ENCODE measurements at places on chromosomes 6 and 20.

- DNase-seq, result no peak
Observed at GRCh38 chr6:159479146-159479545, 213.9 kb downstream of the SOD2 start.

GRCh38 chr6:43916924-43917877 lies 147.2 kb downstream of the VEGFA start:
- no peak for DNase-seq

- DNase-seq, result no peak
Observed at GRCh38 chr6:66849843-66850242, 1142.8 kb upstream of the EYS start.

DNA sequence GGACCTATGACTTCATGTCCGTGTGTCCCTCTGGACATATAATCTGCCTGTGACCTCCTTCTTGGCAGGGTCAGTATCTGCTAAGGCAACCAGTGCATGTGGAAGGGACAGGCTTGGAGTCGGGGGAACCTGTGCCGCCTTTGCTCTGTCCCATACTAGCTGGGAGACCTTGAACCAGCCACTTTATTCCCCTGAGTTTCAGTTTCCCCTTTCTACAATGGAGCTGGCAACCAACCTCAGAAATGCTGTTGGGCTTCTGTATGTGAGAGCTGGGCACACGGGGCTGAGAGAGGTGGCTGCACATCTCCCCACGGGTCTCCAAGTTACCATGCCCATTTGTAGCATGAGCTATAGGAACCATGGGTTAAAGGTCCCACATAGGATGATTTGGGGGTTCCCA lies 53.8 kb downstream of the CD40 start:
- DNase-seq, result no peak

DNA sequence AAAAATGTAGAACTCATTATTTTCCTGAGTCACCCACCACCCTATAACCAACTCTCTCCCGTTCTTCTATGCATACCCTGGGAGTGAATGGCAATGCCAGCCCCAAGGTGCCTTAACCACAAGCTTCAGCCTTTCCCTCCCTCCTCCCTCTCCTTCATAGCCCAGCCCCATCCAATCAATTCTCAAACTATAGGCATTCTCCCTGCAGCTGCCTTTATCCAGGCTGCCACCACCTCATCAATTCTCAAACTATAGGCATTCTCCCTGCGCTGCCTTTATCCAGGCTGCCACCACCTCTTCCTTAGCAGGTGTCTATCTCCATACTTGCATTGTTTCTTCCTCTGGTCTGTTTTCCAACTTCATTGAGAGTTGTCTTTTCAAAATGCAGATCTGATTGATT lies 77.1 kb downstream of the PLEKHG1 start:
- no peak for DNase-seq

- DNase-seq, result no peak
Observed at GRCh38 chr6:124164343-124164742, 360.7 kb downstream of the NKAIN2 start.

- peak; percentile 87 for DNase-seq
Observed at GRCh38 chr20:47317127-47317895, 39.2 kb downstream of the ZMYND8 start.

DNA sequence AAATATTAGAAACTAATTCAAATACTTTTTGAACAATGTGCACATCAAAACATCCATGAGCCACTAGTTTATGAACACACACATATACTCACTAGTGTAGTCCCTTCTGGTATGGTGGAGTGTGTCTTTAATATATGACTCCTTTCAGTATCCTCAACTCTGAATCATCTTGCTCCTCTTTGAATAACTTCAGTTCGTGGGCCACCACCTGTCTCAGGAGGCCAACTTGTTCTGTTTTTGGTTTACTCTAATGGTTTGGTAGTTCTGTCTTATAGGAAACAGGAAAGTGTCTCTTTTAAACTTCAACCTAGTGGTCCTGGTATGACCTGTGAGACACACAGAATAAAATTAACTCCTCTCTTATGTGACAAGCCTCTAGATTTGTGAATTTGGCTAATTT lies 55.6 kb downstream of the ZNF292 start:
- no peak for DNase-seq

GRCh38 chr6:14077193-14077867 lies 40.2 kb upstream of the CD83 start:
- DNase-seq, result no peak

- DNase-seq, result no peak
Observed at GRCh38 chr6:158529629-158530028, 30.3 kb upstream of the TMEM181 start.

DNA sequence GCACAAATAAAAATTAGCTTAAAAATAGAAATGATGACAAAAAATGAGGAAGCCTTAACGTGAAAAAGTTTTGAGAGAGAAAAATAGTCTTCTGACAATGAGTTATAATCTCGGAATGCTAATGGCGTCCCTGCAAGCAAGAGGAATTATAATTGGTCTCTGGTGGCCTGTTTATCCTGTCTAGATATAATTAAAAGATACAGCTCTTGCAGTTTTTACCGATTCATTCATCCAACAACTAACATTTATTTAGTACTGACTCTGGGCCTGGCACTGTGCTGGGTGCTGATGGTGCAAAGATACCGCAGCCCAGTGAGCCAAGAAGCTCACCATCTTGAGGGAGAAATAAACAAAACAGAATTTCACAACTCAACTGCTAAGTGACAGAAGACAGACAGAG lies 31.6 kb upstream of the ANKRD60 start:
- no peak for DNase-seq

- DNase-seq, result no peak
Observed at GRCh38 chr6:131510591-131510990, 62.4 kb upstream of the ARG1 start.

GRCh38 chr20:19806806-19807190 lies 48.7 kb downstream of the RIN2 start:
- no peak for DNase-seq

- DNase-seq, result no peak
Observed at GRCh38 chr20:10110151-10110550, 75.4 kb downstream of the ANKEF1 start.

DNA sequence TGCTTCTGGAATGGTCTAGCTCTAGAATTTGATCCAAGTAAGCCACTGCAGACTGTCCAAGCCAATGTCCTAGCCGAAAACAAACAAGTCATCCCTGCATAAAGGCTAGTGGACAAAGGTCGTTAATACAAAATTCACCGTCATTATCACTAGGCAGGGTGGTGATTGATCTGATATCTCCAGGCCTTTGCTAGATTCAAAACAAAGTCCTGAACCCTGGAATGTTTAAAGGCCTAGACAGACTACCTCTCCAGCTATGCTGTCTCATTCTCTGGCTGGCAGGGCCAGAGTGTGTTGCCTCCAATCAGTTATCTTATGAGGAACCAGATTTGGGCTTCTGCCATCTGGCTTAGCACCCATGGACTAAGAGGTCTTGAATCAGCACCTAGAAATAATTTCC lies 38.3 kb downstream of the MAP7 start:
- no peak for DNase-seq

GRCh38 chr6:152207915-152208714 lies 400.6 kb downstream of the ESR1 start:
- DNase-seq, result no peak

DNA sequence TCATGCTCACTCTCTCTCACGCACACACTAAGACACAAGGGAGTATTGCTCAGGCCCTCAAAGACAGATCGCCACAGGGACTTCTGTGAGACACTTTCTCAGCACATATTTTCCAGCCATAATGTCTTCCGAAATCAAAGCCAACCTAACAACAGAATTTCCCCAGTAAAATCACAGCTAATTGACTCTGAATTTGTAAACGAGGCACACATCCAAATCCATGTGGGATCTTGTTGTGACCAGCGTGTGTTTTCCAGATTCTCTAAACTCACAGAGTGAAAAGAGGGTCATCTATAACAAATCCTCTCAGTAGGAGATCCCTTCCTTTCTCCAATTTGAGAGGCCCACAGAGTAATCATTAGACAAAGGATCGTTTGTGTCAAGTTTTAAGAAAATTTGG lies 280.4 kb downstream of the PACRG start:
- DNase-seq, result no peak

GRCh38 chr6:169009628-169010027 lies 244.0 kb downstream of the THBS2 start:
- no peak for DNase-seq

GRCh38 chr6:35319346-35320030 lies 21.9 kb downstream of the DEF6 start:
- no peak for DNase-seq

DNA sequence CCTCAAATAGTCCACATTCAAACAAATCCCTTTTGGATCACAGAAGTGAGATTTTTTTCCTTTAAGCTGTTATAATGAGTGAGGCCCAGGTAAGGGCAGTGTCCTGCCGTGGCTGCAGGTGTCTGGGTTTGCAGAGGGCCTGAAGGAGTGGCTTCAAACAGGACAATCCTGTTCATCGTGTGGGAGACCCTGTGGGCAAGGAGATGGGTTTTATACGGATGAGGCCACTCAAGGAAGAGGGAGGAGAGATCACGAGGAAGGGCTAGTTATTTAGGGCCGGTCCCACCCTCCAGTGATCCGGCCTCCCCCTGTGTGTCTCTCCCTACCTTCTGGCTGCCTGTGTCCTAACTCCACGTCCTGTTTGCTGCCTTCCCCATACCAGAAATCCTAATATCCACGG lies 33.8 kb downstream of the PPP1R14C start:
- no peak for DNase-seq

DNA sequence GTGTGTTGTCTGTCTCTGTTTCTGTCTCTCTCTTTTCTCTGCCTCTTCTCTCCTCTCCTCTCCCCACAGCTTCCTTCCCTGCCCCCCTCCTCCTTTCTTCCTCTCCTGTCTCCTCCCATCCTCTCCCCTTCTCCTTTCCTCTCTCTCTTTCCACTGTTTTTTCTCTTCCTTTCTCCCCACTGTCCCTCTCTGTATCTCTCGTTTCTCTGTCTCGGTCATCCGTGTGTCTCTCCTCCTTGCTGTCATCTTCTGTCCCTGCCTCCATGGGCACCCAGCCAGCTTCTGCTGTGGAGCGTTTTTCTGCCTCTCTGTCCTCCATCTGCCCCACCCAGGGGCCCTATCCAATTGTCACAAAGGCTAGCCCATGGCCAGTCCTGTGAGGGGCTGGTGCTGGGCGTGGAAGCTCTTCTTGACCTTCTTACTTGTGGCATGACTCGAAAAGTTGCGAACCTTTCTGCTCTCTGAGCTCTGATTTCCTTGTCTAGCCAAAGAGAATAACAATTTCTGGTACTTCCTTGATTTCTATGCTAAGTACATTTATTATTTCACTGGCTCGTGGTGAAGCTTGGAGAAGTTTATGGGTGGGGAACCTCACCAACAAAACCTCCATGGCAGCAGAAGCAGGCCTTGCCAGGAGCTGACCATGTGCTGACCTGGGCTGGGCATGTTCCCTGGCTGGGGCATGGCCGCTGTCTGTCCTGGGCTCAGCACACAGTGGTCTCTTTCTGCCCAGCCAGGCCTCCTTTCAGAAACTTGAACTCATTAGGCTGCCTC lies 69.3 kb downstream of the CEBPB start:
- DNase-seq, result no peak

- peak; percentile 88 for DNase-seq
Observed at GRCh38 chr20:5065879-5066383, 53.8 kb downstream of the PCNA start.

- no peak for DNase-seq
Observed at GRCh38 chr20:47678536-47678935, 106.7 kb downstream of the SULF2 start.

GRCh38 chr6:148704400-148705246 lies 42.2 kb upstream of the UST start:
- DNase-seq, result no peak

DNA sequence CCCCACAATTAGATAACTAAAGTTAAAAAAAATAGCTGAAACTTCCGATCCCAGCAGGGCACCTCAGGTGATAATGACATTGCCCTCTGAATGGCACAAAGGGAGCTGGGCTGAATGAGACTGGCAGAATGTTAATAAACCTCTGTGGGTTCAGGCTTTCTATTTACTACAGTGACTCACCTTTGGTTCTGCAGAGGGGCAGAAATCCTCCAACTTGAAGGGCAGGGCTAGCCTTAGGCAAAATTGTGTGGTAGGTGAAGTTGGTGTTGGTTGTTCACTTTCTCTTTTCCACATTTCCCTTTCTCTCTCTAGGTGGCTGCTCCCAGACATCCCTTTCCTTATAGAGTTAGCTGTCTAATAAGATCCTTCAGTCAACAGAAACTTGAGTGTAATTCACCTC lies 625.2 kb downstream of the EPM2A start:
- no peak for DNase-seq

DNA sequence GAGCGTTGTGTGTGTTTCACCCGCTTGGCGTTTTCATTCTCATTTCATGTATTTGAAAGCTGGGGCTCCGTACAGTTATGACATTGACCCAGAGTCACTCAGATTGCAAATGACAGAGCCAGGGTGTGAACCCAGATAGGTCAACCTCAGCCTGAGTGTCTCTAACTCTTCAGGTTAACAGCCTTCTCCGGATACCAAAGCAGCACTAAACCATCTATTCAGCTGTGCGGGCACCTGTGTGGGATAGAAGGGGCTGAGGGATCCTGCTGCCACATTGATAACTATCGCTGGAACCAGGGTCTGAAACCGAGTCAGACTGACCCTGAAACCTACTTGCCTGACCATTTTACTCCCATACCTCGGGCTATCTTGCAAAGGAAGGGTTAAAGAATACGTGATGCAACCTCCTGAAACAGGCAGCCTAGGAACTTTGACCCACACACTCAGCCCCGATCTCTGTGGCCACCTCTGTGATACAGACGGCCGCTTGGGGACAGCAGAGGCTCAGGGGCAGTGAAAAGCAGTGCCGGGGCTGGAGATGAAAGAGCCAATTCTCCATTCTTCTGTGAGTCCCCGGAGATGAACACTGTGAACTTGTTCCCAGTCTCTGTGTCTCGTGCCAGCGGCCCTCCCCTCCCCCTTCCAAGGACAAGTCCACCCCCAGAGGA lies 233.5 kb upstream of the QKI start:
- DNase-seq, result peak; percentile 41

DNA sequence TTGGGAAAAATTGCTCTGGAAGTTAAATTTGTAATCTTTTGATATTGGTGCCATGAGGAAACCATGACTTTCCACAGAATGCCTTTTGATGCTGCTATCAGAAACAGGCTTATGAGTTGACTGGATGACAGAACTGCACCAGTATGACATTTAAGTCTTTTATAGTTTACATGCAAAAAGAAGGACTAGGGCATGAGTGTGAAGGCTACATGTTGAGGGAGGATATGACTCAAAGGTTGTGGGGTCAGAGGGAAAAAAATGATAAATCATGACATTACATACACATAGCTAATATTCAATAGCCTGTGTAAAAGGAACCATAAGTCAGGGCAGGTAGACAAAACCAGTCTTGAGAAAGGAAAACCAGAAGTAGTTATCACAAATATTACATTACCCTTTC lies 182.2 kb downstream of the COL12A1 start:
- DNase-seq, result no peak

GRCh38 chr6:26187981-26188635 lies 100.9 kb downstream of the HFE start:
- peak; percentile 39 for DNase-seq

DNA sequence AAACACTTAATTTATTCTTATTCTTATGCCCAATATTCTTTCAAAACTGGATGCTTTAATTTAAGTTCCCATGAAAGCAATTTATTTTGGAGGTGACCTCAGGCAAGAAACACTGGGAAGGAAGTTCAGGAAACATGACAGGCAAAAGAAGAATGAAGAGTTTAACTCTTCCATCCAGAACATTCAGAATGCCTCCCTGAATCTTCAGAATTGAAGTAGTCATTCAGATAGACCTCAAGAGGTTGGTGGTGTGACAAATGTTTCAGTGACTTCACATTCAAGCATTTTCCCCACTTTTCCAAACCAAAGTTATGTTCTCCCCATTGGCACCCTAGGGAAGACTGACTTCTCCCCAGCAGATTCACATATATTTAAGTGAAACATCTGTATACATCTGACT lies 110.5 kb downstream of the HAO1 start:
- no peak for DNase-seq

All from HCT116 (cell line).